ENCODE measurements at places on chromosomes 11 and 22.

GRCh38 chr11:65867284-65868071 is 5.1 kb downstream of the EFEMP2 start:
- DNase-seq, result no peak

- no peak for DNase-seq
Measured at GRCh38 chr11:15286465-15286864, 171.7 kb downstream of the INSC start.

DNA sequence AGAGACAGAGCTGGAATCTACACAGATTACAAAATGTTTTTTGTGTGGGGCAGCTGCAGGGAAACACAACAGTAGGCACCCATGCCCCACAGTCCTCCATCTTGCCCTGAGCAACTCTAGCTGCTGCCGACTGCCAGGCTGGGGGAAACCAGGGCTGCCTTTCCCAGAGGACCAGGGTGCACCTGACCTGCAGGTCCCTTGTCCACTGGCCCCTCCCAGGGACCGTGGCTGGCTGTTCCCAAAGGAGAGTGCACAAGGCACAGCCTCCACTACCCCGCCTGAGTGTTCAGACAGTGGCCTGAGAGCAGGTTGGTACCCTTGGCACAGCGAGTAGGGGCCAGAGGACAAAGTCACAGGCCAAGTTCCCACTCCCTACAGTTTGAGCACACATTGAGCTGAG is 181.8 kb downstream of the BARX2 start:
- DNase-seq, result no peak

- no peak for DNase-seq
Measured at GRCh38 chr11:113538451-113539412, 63.5 kb upstream of the DRD2 start.

DNA sequence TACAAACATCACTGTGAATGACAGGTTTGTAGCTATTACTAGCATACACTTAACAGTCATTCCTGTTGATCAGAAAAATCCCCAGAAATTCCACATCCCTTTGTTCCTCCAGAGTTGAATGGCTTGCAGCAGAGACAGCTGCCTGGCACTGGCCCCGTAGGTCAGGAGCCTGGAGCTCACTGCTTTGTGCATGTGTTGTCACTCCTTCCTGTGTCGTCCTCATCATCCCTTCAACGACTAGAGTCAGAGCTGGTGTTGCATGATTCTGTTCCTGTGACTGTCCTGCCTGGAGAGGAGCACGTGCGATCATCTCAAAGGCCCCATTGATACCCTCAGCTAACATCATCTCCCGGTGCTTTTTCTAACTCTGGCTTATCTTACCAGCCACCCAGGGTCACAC is 58.3 kb downstream of the LDLRAD3 start:
- DNase-seq, result no peak

DNA sequence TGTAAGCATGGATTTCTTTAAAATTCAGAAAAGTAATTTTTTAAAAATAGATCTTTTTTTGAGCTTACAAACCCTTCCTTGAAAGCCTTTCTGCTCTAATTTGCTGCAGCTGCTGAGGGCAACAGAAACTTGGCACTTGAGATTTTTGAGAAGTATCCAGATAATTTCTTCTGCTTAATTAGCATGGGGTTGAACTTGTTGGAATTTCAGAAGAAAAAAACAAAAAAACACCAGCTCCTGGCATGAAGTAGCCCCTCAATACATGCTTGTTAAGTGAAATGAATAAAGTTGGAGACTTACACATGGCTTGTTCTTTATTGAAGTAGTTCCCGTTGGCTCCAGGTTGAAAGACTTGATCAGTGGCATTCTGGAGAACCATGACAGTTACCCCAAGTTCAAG is 331.4 kb upstream of the RAG2 start:
- no peak for DNase-seq

GRCh38 chr11:61076506-61077304 is 25.6 kb upstream of the CD5 start:
- no peak for DNase-seq

DNA sequence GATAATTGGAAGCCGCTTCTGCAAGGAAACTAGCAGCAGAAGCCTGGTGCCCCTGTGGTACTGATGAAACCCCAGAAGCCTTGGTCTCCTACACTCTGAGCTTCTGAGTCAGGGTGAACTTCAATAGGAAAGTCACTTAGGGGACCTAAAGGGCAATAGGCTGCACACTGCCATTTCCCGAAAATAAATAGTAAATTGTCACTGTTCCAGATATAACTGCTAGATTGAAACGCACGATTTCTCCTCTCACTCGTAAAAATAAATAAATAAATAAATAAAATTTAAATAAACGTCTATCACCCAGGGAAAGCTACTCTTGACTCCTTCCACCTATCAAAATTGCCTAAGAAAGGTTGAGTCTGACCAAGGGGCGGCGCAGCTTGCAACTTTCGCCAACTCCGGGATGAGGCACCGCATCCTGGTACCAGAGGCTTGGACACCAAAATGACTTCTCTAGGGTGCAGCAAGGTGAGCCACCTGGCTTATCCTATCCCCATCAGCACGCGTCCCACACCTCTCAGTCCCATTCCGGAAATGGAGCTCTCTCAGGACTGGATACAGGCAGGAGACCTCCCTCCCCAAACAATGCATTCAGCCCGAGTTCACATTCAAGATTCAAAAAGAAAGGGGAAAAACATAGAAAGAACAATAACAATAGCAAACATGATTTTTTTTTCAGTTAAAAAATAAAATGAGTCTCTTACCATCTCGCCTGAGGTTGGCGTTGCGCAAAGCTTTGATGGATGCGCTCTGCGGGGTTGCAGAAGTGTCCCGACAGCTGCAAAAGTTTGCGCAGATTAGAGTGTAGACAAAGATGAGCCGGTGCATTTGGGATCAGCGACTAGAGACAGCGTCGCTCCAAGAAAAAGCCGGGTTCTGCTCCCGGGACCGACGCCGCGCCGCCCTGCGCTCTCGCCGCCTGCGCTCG is 583 bp downstream of the PDGFD start:
- DNase-seq, result no peak

DNA sequence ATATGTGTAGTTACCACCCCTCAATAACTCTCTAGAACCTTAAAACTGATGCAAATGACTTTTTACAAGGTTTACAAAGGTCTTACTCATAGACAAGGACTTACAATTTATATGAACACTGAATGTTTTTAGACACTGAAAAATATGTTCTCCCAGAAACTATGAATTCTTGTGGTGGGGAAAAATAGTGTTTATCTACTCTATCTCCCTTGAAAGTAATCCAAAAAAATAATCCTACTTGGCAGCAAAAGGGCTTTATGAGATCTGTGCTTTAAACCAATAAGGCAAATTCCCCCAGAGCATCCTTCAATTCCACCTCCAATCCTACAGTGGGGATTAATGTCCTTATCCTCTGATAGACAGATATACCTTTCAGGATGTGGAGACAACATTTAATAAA is 1984.1 kb upstream of the RAG2 start:
- no peak for DNase-seq

DNA sequence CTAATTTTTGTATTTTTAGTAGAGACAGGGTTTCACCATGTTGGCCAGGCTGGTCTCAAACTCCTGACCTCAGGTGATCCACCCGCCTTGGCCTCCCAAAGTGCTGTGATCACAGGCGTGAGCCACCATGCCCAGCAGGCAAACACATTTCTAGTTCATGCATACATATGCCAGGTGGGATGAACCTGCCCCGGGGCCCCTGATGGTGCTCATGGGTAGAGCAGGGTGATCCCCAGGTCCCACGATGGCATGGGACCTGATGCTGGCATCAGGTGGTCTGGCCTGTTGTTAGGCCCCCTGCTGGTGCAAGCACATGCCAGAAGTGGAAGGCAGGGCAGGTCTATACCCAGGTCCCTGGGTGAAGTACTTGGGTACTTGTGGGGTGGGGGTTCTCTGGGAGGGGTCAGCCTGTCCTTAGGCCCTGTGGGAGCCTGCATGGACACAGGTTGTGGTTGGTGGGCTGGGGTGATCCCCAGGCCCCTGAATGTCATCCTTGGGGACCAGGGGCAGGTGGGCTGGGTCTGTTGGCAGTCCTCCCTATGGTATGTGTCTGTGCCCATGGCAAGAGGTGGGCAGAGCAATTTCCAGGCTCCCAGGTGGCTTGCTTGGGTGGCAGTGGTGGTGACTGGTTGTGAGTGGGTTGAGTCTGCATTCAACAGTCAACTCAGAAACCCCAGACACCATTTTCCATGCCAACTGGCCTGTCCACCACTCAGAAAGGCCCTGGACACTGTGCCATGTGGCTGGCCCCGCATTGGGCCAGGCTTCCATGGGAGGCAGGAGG is 9.6 kb upstream of the RGL4 start:
- DNase-seq, result no peak

GRCh38 chr22:47130883-47131631 is 368.6 kb downstream of the TBC1D22A start:
- no peak for DNase-seq

- no peak for DNase-seq
Measured at GRCh38 chr11:12674936-12675696, 895 bp downstream of the TEAD1 start.

DNA sequence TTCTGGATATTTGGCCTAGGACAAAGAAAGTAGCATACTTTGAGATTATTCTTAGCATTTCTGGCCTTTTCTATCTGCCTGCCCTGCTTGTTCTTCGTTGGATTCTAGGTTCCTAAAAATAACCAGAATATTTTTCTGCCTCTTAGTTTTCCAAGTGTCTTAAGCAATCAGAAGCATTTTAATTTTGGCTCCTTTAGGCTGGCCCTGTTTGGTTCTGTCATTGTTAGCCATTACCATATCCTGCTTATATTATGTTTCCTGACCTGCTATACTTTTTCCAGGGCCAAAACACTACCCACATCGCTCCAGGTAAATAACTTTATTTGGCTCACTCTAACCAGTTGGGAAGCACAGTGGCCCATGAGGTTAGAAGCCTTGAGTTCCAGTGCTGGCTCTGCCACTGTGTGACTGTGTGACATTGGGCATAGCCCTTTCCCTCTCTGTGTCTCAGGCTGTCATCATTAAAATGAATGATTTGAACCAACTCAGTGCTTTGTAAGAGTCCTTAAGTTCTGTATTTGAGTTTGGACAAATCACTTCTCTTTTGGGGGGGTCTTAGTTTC is 91.1 kb downstream of the STIM1 start:
- DNase-seq, result no peak

DNA sequence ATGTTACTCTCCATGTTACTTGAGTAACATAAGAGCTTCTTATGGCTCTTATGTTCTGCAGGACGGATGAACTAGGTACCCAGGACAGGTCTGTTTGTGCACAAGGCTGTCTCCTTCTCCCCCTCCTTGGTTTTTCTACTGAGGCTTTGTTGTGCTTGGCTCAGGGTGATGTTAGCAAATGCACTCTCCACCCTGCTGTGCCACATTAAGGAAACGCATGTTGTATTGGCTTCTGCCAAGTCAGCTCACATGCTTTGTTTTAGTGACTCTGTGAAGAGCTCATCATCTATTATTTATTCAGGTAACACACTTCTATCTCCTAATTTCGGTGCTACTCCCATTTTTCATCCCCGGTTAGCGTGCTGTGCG is 108.3 kb downstream of the PTPRJ start:
- no peak for DNase-seq

DNA sequence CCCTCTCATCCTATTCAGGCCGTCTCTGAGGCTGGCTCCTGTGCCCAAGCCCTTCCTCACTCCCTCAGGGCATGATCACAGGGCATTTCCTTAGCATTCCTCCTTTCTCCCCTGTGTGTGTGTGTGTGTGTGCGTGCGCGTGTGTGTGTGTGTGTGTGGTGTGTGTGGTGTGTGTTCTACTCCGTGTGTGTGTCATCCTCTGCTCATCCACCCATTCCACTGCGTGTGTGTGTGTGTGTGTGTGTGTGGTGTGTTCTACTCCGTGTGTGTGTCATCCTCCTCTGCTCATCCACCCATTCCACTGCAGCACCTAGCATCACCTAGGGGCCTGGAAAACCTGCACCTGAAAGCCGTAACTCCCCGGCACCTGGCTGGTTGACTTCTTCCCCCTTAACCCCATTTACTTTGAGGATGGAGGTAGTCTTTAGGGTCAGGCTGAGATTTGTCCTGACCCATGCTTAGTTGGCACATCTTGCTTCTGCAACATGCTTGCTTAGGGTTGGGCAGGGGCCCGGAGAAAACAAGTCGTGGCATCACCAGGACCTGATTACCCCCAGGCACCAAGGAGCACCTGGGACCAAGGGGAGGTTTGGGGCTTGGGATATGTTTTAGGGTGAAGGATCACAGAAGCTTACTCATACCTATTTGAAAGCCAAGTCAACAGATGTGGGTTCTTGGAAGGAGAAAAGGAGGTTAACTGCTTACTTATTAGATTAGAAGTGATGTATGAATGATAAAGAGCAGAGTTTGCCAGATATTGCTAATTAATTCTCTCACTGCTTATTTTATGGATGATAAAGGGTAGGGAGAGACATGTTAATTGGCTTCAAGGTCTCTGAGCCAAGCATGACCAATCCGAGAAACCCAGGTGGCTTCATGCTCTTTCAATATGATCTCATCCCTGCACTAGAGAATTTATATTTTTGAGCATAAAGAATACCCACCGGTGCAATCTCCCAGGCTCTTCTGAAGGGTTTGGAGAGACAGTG is 18.9 kb downstream of the TIMP3 start:
- DNase-seq, result no peak

GRCh38 chr11:907668-908067 is 2.9 kb downstream of the CHID1 start:
- peak; percentile 5 for DNase-seq

GRCh38 chr11:108958368-108959104 is 293.7 kb downstream of the DDX10 start:
- DNase-seq, result no peak

- no peak for DNase-seq
Measured at GRCh38 chr11:114015117-114015516, 40.2 kb downstream of the HTR3A start.

GRCh38 chr11:3014057-3014938 is 22.2 kb upstream of the NAP1L4 start:
- no peak for DNase-seq

DNA sequence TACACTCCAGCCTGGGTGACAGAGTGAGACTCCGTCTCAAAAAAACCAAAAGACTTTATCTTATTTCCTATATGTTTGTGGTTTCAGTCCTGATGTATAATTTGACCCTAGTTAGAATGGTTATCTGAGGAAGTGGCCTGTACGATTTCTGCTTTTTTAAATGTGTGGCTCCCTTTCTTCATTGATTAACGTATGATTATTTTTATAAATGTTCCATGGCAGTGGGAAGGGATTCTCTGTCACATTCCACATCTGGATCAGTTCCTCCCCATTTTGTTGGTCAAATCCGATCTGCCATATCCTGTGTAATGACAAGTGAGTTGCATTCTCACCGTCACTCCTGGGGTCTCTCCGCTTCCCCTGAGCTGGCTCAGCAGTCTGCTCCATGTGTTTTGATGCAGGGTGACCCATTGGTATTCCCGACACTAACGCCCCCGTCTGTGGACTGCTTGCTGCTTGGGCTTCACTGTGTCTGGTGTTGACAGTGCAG is 20.3 kb downstream of the NEAT1 start:
- no peak for DNase-seq

GRCh38 chr11:121670805-121671282 is 218.1 kb upstream of the SORL1-AS1 start:
- no peak for DNase-seq

GRCh38 chr22:50032941-50033601 is 20.5 kb upstream of the IL17REL start:
- DNase-seq, result no peak

- DNase-seq, result no peak
Measured at GRCh38 chr11:117796872-117797529, at the start of gene DSCAML1. Gene DSCAML1 (minus strand): TSS chr11:117797216. CDS start chr11:117797079, 137 bp downstream.

GRCh38 chr11:31326470-31327148 is 42.9 kb downstream of the DCDC1 start:
- DNase-seq, result no peak
